Tracheal epithelial cell (primary cell): ENCODE measurements at places on chromosomes 11 and 22. TPM values are rescaled to one million over a fixed set of nuclear protein-coding genes. Genes with fewer than 3 reads are reported as not detected.

The KDM4E gene
- total RNA-seq: not detected in 2 replicates

The APOL6 gene
- total RNA-seq: 9.8 and 20.7 TPM in 2 replicates

The RAB38 gene
- 118 and 227 TPM in 2 replicates for total RNA-seq

The ISX gene
- total RNA-seq: not detected in 2 replicates

The SLC22A24 gene
- total RNA-seq: not detected in 2 replicates

The ARHGEF17 gene
- 5.8 and 7.0 TPM in 2 replicates for total RNA-seq

The HPX gene
- total RNA-seq: 0.85 TPM in 1 of 2 replicates, not detected in the other

The UBQLNL gene
- 0.21 TPM in 1 of 2 replicates, not detected in the other for total RNA-seq

The CDC42BPG gene
- total RNA-seq: 12.0 and 17.1 TPM in 2 replicates

The NLRP6 gene
- total RNA-seq: not detected in 2 replicates

The NTM gene
- 0.43 and 8.9 TPM in 2 replicates for total RNA-seq

The NPAS4 gene
- not detected in 2 replicates for total RNA-seq

The GLB1L3 gene
- 2.1 and 3.9 TPM in 2 replicates for total RNA-seq

The TECTA gene
- total RNA-seq: under 0.01 TPM in 1 of 2 replicates, not detected in the other

The OR51B2 gene
- total RNA-seq: not detected in 2 replicates

The OR52E8 gene
- not detected in 2 replicates for total RNA-seq

The TEX54 gene
- not detected in 2 replicates for total RNA-seq

The B4GALNT4 gene
- total RNA-seq: 27.3 and 29.4 TPM in 2 replicates

The TRPC6 gene
- 3.0 TPM in 1 of 2 replicates, not detected in the other for total RNA-seq

The SEC14L6 gene
- 6.7 TPM in 1 of 2 replicates, not detected in the other for total RNA-seq

The ANKRD49 gene
- 15.4 and 24.9 TPM in 2 replicates for total RNA-seq

The ZNF70 gene
- 0.85 and 1.9 TPM in 2 replicates for total RNA-seq

The UPK3A gene
- not detected in 2 replicates for total RNA-seq

The C11orf91 gene
- total RNA-seq: not detected in 2 replicates

The C11orf42 gene
- not detected in 2 replicates for total RNA-seq

The FAM89B gene
- 12.1 and 17.6 TPM in 2 replicates for total RNA-seq
